ENCODE measurements at places on chromosomes 6 and 20.

DNA sequence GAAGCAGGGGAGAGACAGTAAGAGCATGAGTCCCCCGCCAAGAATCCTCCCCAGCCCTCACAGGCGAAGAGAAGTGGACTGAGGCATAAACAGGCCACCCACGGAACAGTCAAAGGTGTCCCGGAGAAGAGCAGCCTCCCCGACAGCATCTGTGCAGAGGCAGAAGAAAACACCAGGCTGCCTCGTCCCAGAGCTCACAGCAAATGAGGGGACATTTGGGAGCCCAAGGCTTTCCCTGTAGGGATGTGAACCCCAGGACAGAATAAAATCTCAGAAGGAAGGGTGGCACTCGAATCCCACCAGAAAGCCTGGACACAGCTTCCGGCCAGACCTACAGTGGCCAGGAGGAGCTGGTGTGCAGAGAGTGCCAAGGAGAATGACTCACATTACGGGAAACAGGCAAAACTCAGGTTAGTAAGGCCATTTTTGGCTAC, 90.4 kb downstream of the DLL1 start:
- no peak for DNase-seq

DNA sequence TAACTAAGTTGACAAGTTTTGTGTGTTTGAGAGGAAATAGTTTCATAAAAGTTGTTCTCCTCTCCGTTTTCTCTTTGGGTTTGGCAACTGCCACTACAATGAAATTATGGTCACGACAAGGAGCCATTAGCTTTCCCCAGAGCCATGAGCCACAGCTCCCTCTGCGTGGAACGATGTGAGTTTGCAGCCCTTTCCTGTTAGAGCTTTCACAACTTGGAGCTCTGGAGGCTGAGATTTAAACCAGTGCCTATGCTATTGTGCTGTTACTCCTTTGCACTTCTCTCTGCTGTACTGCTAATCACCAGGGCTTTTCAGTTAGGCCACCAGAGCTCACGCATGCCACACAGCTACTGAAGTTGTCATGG, 29.3 kb upstream of the TXNDC5 start:
- DNase-seq = no peak

- no peak for DNase-seq
Measured at GRCh38 chr20:17995967-17996819, 27.4 kb downstream of the MGME1 start.

GRCh38 chr20:25120457-25120856, 38.5 kb upstream of the VSX1 start:
- DNase-seq = no peak

DNA sequence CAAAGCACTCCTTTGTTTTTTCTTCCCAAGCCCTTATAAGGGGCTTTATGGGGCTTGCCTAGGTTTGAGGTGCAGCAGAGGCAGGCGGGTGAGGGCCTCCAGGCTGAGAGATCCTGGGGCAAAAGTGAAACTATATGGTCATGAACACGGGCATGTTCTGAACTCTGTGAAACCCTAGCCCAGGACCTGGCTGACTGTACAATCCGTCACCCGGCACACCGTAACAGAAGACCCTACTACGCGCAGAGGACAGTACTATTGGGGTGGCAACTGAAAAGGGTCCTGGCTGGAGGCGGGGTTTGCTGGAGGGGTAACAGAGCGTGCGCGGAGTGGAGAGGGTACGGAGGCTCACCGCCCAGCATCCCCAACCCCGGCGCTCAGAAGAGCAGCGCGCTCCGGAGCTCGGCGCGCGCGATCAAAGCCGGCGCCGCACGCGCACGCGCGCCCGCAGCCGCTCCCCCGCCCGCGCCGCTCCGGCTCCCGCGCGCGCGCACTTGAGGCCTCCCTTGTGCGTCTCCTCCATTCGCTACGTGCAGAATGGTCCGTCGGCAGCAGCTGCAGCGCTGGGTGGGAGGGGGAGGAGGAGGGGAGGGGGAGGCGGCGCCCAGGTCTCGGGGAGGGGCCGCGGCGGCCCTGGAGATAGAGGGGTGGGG, 54.2 kb downstream of the MRPL14 start:
- DNase-seq = peak; percentile 53

- DNase-seq = no peak
Measured at GRCh38 chr20:41553142-41553879, 64.9 kb downstream of the CHD6 start.

- no peak for DNase-seq
Measured at GRCh38 chr20:504632-505075, 38.9 kb downstream of the CSNK2A1 start.

DNA sequence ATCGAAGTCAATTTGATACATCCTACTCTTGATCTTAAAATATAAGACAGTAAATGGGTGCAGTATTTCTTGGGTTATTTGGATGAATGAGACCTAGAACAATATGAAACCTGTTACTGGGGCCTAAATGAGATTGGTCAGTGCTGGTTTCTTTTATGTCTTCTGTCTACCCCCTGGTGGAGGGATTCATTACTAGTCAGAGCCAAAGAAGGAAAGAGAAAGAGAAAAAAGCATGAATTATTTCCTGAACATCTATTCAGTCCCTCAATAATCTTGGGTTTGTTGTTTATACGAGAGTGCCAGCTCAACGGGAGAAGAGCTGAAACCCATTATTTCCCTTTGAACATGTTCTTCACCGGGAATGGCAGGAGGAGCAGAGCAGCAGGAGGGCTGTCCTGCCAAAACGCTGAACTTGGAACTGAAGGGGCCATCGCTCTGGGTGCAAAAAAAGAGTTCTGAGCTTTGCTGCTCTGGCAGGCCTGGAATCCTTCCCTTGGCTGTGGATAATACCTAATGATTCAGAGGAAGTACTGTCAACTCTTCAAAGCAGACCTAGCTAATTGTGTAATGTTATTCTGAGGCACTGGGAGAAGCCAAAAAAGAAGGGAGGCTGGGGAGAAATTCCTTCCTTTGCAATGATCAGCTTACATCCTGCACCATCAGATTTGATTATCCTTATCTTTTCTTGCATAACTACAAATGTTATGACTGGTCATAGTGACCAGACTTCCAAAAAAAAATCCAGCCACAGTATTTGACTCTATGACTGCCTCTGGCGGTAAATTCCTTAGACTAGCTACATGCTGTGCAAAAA, 72.0 kb downstream of the BLOC1S5 start:
- no peak for DNase-seq

- DNase-seq = no peak
Measured at GRCh38 chr6:54875539-54875938, 29.0 kb downstream of the FAM83B start.

GRCh38 chr6:37699887-37700619, 2.4 kb upstream of the MDGA1 start:
- DNase-seq = no peak

GRCh38 chr20:10065154-10065833, 30.5 kb downstream of the ANKEF1 start:
- no peak for DNase-seq

GRCh38 chr6:7901780-7902179, 8.8 kb downstream of the TXNDC5 start:
- no peak for DNase-seq

DNA sequence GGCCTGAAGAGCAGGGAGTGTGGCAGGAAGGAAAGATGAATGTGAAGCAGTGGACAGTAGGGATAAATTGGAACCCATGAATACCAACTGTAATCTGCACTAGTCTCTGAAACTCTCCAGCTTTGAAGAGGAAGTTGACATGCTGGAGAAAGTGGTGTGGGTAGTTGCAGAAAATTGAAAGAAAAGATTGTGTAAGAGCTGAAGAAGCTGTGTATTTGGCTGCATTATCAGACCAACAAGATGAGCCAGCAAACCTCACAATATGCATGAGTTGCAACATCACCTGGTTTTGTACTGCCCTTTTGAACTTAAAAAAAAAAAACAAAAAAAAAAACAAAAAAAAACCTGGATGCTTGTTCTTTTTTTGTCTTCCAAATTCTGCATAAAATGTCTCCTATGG, 921.9 kb upstream of the EYS start:
- no peak for DNase-seq

GRCh38 chr20:10671919-10672623, 1.7 kb downstream of the JAG1 start:
- no peak for DNase-seq

GRCh38 chr6:6648692-6649343, 60.3 kb downstream of the LY86 start:
- DNase-seq = no peak

DNA sequence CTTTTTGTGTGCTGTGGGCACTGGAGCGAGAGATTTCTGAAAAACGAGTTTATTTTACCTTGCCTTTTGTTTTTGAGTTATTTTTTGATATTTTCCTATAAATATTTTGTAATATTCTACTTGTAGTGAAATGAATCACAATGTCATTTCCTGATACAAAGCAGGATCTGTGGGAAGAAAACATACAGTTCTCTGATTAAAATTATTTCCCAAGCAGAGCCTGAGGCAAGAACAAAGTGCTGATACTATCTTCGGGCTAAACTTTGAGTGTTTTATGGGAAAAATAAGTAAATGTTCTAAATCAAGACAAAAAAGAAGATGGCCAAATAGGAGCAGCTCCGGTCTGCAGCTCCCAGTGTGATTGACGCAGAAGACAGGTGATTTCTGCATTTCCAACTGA, 33.7 kb upstream of the ELOVL5 start:
- no peak for DNase-seq

GRCh38 chr20:23205611-23206041, 119.5 kb upstream of the CD93 start:
- DNase-seq = no peak

- no peak for DNase-seq
Measured at GRCh38 chr20:17394411-17394810, 136.8 kb downstream of the BFSP1 start.

DNA sequence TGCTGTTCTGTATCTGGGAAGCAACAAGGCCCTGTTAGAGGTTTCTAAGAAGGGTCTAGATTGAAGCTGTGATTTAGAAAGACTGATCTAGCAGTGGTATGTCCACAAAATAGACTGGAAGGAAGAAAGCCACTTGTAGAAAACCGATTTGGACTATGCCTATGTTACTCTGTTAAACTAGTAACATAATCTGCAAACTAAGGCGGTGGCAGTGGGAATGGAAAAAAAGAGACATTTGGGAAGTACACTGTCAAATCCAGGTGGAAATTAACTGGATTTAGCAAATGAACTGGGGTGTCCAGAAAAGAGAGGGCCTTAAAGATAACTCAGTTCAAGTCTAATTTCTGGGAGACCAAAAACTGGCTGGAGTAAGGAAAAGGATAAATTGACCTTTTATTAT, 11.6 kb downstream of the ILRUN start:
- DNase-seq = no peak

GRCh38 chr20:47318586-47319516, 37.6 kb downstream of the ZMYND8 start:
- DNase-seq = no peak

- no peak for DNase-seq
Measured at GRCh38 chr6:169587975-169588374, 113.9 kb downstream of the WDR27 start.

- DNase-seq = no peak
Measured at GRCh38 chr6:129368076-129368475, 341.9 kb downstream of the ARHGAP18 start.

DNA sequence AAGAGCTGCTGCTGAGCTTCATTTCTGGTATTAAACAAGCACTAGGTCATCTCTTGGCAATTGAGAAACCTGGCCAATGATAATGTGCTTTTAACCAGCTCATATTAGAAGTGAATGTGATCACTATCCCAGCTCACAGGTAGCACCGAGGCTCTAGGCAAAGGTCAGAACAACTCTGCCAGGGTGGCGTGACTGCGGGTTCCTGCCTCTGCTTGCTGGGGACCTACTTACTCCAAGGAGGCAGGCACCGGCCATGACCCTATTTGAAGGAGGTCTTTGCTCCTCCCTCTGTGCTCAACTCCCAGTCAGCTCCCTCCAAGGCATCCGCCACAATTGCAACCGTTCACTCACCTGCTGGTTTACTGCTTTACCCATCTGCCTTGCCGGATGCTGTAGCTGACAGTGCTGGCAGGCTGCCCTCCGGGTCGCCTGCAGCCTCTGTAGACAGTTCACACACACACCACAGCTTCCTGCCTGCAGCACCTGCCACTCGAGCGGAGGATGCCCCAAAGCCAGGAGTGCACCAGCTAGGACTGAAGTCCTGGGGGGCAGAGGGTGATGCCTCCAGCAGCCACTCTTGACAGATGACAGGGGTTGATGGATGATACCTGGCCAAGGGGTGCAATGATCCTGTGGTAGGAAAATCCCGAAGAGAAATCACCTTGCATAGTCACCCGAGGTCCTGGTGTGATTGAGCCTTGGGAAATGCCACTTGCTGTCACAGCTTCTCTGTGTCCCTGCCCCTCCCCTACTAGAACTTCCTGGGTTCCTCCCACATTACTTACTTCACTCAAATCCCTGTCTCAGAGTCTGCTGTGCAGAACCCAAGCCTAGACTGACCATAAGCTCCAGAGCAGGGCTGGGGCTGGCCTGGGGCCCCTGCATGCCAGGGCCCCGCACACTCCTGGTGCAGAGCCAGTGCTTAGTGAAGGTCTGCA, 8.8 kb upstream of the VSX1 start:
- DNase-seq = no peak

DNA sequence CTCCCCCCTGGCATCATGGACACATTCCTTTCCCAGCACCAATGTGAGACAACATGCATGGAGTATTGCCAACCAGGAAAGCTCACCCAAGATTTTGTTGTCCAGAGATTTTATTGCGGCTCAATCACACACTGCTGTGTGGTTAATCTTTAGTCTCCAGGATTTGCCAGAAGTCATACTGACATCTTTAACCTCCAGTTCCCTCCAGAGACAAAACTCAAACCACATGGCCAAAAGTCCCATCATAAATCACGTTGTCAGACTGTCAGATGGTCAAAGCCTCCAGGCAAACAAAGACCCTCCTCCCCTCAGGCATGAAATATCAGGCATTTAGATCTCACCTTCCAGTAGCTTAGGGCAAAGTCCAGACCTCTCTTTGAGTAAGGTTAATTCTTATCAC, 97.3 kb upstream of the OPRM1 start:
- DNase-seq = no peak

DNA sequence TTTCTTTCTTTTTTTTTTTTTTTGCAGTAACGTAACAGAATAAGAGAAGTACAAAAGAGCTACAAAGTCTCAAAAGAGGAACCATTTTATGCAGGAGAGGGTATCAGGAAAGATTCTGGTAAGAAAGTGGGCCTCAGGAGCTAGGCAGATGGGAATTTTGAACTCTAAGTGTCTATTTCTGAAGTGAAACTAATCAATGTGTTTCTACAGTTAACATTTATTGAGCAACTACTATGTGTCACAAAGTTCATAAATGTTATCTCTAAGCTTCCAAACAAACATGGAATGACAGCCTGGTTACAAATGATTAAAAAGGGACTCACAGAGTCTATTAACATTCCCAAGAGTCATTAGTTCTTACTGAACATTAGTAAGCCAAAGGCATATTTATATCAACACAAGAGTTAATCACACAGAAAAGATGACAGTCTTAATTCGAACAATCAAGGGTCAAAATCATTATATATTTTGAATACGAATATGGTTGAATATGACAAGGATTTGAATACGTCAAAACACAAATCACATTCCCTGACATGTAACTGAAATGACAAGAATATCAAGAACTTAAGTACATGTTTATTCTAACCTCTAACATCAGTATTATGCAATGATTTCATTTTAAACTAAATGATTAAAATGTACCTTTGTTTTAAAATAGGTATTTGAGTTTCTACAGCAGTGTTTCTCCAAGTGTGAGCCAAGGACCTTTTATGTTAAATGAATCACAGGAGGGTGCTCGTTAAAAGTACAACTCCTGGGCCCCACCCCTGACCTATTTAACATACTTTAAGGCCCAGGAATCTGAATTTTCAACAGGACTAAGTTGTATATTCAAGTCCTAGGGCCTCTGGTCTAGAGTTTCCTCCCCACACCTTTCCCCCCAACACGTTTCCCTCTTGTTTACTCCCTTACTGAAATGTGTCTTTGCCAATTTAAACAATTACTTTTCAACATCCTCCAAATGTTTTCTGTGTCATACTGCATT, 89.7 kb downstream of the ATXN1 start:
- DNase-seq = no peak
